T1000 (cell line): ENCODE measurements at places on chromosomes 13 and 19.

GRCh38 chr13:58343076-58343475 is 711.5 kb downstream of the PCDH17 start:
- DNase-seq = no peak

GRCh38 chr13:113110048-113110851 is 4.7 kb downstream of the F7 start:
- DNase-seq = no peak

DNA sequence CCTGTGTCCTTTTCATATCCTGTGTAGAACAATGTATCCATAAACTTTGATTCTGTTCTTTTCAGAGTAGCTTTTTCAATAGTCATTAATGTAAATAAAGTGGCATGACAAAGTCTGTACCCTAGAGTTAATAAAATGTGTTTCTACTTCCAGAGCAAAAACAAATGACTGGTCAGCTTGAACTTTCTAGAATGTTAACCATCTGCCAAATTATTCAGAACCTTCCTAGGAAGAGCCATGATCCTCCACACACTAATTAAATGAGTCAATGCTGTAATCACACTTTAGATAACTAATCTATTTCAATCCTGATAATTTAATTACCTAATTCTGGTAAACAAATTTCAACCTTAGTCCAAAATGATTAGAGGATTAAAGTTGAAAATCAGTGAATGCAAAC is 73.2 kb downstream of the DIAPH3 start:
- no peak for DNase-seq

GRCh38 chr19:41698746-41699230 is 9.6 kb upstream of the CEACAM5 start:
- DNase-seq = no peak
